ENCODE measurements at places on chromosomes 13 and 19.

DNA sequence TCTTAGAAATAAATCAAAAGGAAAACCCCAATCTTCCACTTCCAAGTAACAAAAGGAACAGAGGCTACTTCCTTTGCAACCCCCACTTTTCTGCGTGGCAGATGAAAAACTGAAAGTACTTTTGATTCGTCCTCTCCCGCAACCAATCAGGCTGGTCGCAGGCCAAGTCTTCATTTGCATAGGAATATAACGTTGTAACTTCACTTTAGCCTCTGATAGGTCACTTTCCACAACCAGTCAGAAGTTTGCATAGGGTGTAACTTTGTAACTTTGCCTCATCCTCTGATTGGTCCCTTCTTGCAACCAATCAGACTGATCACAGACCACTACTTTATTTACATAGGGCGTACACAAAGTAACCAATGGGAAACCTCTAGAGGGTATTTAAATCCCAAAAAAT is 37.2 kb downstream of the TGDS start:
- no peak for DNase-seq

- no peak for DNase-seq
Measured at GRCh38 chr19:45960595-45961235, 12.9 kb downstream of the NOVA2 start.

GRCh38 chr13:80131204-80131603 is 209.7 kb downstream of the SPRY2 start:
- peak; percentile 69 for DNase-seq

DNA sequence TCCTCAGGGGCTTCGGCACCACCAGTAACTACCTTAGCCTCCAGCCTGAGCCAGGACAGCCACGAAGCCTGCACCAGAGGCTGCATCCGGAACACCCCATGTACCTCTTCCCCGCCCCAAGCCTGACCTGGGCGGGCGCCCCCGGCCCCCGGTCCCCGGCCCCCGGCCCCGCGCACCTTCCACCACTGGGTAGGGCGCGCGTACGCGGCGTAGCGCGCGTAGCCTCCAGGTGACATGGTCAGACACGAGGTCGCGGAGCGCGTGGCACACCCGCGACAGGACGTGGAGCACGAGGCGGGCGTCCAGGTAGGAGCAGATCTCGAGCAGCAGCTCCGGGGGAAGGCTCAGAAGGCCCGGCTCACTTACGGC is 450 bp downstream of the FBXW9 start:
- no peak for DNase-seq

GRCh38 chr19:17540174-17540573 is 15.3 kb upstream of the COLGALT1 start:
- no peak for DNase-seq

- no peak for DNase-seq
Measured at GRCh38 chr19:57363688-57364181, 384 bp downstream of the TRAPPC2B start.

GRCh38 chr13:21670006-21670882 is 629 bp upstream of the FGF9 start:
- DNase-seq = peak; percentile 82

- no peak for DNase-seq
Measured at GRCh38 chr19:52600639-52601024, 30.5 kb downstream of the ZNF701 start.

GRCh38 chr19:4455719-4456475 is 1.7 kb downstream of the UBXN6 start:
- no peak for DNase-seq

DNA sequence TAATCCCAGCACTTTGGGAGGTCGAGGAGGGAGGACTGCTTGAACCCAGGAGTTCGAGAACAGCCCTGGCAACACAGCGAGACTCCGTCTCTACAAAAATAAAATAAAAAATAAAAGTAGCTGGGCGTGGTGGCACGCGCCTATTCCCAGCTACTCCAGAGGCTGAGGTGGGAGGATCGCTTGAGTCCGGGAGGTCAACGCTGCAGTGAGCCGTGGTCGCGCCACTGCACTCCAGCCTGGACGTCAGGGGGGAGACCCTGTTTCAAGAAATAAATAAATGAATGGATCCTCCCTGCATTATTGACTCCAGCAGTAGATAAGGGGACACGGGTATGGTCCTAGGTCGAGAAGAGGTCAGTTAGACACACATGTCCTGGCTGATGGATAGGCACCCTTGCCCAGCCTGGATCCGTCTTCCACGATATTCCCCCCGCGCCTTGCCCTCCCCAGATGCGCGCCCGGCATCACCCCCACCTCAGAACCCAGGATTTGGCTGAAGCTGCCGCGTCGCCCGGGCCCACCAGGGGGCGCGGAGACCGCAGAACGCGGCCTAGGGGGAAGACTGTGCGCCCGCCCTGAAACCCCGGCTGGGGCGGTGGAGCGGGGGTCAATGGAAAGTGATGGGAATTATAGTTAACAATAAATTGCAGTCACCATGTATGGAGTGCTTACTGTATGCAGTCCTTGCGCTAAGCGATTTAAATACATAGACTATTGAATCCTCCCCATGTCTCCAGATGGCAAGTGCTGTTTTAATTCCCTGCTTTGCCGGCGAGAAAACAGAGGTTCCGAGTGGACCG is 2.1 kb upstream of the HOOK2 start:
- DNase-seq = peak; percentile 91

- DNase-seq = no peak
Measured at GRCh38 chr13:52644108-52644507, 1.9 kb downstream of the HNRNPA1L2 start.

DNA sequence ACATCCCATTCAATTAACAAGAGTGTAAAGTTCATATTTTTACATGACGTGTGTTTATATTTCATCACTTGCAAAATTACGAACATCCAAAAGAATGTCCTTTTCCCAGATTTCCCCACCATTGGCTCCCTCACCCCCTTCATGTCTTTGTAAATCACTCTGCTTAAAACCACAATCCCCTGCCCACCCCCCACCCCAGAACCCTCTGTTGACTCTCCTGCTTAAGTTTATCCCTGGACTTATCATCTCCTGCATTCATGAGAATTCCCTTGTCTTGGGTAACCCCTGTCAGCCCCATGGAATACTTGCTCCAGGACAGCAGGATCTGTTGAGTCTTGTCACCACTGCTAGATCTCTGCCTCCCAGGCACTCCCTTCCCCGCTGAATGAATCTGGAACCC is 109.9 kb downstream of the COL4A1 start:
- DNase-seq = peak; percentile 4

DNA sequence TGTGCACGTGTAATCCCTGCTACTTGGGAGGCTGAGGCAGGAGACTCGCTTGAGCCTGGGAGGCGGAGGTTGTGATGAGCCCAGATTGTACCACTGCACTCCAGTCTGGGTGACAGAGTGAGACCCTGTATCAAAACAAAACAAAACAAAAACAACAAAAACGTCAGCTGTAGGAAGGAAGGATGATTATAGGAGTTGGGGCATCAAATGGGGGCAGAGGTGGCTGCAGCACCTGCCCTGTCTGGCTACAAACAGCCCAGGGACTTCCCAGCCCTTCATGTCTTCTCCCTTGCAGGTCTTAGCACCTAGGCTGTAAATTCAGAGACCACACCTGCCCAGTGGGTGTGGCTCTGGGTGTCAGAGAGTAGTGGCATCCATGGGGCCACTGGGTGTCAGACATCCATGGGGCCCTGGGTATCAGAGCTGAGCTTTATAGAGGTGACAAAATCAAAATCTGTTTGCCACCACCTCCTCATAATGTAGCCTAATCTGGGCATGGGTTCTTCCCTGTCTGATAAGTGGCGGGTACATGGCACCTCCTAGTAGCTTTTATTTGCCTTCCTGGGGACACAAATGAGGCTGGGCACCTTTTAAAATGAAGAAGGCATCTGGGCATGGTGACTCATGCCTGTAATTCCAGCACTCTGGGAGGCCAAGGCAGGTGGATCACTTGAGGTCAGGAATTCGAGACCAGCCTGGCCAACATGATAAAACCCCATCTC is 4.7 kb upstream of the B3GNT3 start:
- no peak for DNase-seq

- DNase-seq = no peak
Measured at GRCh38 chr13:52374873-52375411, 31.0 kb downstream of the THSD1 start.

GRCh38 chr13:77724092-77724491 is 26.6 kb downstream of the SLAIN1 start:
- DNase-seq = no peak

DNA sequence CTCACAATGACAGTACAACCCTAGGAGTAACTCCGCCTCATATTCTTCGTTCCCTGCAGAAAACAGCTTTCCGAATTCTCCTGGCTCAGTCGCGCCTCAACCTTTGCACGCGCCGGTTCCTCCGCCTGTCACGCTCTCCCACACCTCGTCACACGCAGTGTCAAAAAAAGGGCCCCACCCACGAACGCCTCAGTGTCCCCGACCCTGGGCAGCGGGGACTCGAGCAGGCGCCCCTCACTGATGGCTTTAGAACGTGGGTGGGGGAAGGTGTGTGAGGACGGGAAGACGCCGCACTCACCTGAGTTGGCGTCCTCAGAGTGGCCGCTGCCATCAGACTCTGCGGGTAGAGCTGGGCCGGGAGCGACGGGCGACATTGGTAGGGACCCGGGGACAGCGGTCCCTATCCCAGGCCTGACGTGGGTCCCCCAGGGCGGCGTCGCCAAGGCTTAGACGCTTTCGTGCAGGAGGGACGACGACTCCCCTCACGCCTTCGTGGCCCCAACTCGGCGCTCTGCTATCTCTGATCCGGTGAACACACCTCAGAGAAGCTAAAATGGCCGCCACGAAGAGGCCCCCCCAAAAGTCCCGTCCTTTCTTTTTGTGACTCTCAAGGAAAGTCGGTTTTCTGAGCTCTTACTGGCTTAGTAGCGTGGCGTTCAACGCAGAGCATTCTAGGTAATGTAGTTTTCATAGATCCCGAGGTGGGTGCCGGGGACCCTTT is at the start of gene ZNF154:
Gene ZNF154, minus strand, starts transcription at position 564 of the 721 bp plus-strand sequence. Its CDS starts 233 bp downstream, at position 331.
- DNase-seq = peak; percentile 82

DNA sequence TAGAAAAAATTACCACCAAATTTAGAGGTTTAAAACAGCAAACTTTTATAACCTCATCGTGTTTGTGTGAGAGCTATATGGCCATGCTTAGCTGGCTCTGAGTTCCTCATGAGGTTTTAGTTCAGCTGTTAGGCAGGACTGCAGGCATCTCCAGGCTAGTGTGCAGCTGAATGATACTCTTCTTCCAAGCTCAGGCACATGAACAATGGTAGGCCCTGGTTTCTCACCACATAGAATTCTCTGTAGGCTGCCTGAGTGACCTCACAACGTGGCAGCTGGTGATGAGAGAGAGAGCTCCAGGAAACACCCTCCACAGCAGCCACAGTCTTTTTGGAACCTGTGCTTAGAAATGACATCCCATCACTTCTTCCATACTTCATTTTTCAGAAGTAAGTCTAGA is 540.6 kb upstream of the MIR17HG start:
- DNase-seq = peak; percentile 43

GRCh38 chr19:52679598-52679997 is 41.4 kb upstream of the ZNF83 start:
- no peak for DNase-seq

DNA sequence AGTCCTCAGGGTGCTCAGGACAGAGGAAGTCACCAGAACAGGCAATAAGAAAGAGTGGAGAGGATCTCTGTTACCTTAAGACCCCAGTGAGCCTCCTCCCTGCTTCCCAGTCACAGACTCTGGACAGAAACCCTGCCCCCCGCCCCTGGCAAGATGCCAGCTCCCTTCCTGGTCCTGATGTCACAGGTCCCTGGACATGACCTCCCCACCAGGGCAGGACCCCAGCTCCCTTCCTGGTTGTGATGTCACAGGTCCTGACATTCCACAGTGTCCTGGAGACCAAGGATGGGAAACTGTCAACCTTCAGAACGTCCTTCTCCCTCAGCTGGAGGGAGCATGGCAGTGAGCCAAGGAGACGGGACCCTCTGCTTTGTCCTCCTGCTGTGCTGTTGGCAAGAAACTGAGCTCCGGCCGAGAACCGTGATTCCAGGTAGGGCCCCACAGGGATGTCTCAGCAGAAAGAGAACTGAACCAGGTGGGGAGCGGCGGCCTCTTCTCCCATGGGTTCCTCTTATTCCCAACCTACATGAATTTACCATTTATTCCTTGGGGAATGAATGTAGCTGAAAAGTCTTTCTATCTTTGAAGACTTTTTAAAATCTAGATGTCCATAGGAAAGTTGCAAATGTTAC is at the start of gene SPACA7:
Gene SPACA7, plus strand, starts transcription at position 306 of the 632 bp plus-strand sequence. Its CDS starts 31 bp downstream, at position 337.
- DNase-seq = no peak
